ENCODE measurements at places on chromosomes 2 and 18.
A peak's percentile ranks its signal among the peaks of the same experiment; 100 is the strongest.

DNA sequence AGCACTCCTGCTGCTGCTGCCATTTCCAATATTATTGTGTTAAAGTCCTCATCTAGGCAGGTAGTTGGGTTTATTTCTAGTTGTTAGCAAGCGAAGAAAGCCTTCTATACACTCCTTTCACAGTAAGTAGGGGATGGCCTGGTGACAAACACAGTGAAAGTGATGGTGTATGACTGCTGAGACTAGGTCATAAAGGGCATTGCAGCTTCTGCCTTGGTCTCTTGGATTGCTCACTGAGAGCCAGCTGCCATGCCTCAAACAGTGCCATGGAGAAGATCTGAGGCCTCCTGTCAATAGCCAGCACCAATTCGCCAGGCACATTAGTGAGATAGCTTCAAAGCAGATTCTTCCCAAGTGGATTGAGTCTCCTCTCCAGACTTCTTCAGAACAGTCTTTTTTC is 27.6 kb upstream of the MSTN start:
- DNase-seq = no peak

GRCh38 chr2:53347269-53347668 is 420.3 kb upstream of the CHAC2 start:
- DNase-seq = no peak

- peak; percentile 49 for DNase-seq
These were observed 4.0 kb downstream of the NOP58 start for GRCh38 chr2:202269585-202269984.

- no peak for DNase-seq
These were observed 96.3 kb upstream of the ASB18 start for GRCh38 chr2:236360496-236360895.

DNA sequence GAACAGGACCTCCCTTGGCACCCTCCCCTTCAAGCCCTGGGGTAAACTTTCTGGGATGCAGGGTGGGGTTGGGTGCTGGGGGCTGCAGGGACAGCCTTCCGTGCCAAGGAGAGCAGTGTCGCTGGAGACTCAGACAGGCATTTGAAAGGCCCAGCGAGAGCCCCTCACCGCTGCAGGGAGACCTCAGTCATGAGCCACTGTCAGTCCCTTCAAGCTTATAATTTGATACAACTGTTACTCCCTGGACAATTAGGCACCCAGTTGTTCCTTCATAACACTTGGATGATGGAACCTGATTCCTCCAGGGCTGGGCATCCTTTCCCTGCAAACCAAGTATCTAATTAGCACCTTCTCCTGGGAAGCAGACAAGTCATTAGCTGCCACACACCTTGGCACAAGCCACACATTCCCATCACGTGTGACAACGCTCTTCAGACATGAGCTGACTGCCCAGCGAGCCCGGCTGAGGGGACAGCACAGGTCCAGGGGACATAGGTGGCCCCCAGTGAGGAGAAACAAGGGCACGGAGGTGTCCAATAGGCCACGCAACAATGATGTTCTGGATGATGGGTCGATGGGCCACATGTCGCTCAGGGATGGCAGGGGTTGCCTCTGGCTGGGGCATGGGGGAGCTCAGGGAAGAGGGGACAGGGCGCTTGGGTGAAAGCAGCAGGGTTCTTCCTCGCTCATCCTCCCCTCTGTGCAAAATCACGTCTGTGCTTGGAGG is 59.6 kb downstream of the KCNF1 start:
- DNase-seq = no peak

GRCh38 chr2:198135481-198135934 is 331.1 kb downstream of the PLCL1 start:
- DNase-seq = no peak

- DNase-seq = no peak
These were observed 441.5 kb downstream of the ZNF516 start for GRCh38 chr18:76053551-76053950.

GRCh38 chr2:7020059-7020458 is 102.8 kb downstream of the RNF144A start:
- DNase-seq = no peak

- DNase-seq = no peak
These were observed 43.2 kb downstream of the SLC5A7 start for GRCh38 chr2:108029496-108029895.

DNA sequence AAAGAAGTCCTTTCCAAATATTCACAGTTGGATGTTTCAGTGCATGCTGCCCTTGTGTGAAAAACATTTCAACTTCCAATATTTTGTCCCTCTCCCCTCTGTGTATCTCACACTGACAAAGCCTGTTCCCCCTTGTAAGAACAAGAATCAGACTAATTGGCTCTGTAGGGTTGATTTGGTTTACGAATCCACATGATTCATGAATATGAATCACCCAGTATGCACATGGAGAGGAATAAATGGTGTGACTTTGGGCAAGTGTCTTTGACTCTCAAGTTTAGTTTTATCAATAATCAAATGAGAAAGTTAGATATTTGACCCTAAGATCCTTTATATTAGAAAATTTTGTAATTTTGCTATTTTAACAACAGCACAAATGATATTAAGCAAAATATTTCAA is 9.3 kb upstream of the CDH20 start:
- DNase-seq = no peak

- no peak for DNase-seq
These were observed 403 bp downstream of the MAP2 start for GRCh38 chr2:209424199-209424701.

DNA sequence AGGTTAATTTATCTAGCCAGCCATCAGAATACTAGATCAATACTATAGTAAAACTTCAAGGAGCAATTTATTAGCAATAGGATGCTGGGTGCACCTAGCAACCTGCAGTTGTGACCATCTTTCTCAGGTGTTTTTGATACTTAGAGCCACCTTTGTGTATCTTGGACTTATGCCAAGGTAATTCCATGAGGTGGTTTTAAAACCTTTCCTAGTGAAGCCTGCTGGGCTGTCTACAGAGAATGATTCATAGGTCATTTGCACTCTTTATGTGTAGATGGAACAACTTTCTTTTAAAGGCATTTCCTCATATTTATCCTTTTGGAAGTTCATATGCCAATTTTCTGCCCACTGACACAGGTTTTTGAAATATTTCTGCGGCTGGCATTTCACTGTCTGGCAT is 1030.1 kb upstream of the POU3F3 start:
- no peak for DNase-seq

- DNase-seq = no peak
These were observed 92.0 kb upstream of the MSH2 start for GRCh38 chr2:47310801-47311560.

- no peak for DNase-seq
These were observed 97.5 kb upstream of the CD302 start for GRCh38 chr2:159895258-159896065.

GRCh38 chr18:904218-905090 is at the start of gene ADCYAP1:
Gene ADCYAP1, plus strand, starts transcription at chr18:904871. Its CDS starts 516 bp downstream, at chr18:905387.
- DNase-seq = no peak

- no peak for DNase-seq
These were observed 309.0 kb upstream of the GULP1 start for GRCh38 chr2:187982668-187983067.

Data from central memory CD4-positive, alpha-beta T cell (primary cell).